ENCODE measurements at places on chromosomes 4 and X.

- DNase-seq, result no peak
These were observed 141.3 kb downstream of the PALLD start for GRCh38 chr4:168637872-168638756.

DNA sequence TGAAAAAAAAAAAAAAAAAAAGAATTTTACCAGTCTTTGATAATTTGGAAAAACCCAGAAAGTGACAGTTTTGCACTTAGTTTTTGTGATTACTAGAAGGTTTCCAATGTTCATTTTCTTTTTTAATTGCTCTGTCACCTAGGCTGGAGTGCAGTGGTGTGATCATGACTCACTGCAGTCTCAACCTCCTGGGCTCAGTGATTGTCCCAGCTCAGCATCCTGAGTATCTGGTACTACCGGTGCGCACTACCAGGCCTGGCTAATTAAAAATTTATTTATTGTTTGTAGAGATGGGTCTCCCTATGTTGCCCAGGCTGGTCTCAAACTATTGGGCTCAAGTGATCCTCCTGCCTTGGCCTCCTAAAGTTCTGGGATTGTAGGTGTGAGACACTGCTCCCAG lies 3.3 kb downstream of the NUDT9 start:
- no peak for DNase-seq

GRCh38 chr4:189988877-189989431 lies 38.1 kb downstream of the FRG2 start:
- DNase-seq, result no peak

DNA sequence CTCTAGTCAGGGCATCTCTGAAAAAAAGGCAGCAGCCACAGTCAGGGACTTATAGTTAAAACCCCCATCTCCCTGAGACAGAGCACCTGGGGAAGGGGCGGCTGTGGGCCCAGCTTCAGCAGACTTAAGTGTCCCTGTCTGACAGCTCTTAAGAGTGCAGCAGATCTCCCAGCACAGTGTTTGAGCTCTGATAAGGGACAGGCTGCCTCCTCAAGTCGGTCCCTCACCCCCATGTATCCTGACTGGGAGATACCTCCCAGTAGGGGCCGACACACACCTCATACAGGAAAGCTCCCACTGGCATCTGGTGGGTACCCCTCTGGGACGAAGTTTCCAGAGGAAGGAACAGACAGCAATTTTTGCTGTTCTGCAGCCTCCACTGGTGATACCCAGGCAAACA lies 129.0 kb downstream of the ANXA5 start:
- no peak for DNase-seq

DNA sequence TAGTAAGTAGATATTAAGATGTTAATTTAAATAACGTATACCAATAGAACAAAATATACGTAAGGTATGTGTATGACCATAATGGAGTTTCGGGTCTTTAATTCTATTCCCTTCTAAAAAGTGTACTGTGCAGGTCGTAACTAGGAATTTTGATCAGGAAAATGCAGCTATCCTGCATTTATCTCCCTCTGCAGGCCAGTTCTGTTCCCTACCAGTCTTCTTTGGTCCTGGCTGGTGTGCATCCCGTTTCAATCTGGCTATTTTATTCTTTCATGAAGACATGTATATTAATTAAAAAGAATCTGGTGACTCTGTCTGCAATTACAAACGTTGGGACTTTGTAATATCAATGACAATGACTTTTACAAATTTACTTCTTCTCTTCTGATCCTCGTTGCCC lies 534.1 kb upstream of the AADAT start:
- no peak for DNase-seq

DNA sequence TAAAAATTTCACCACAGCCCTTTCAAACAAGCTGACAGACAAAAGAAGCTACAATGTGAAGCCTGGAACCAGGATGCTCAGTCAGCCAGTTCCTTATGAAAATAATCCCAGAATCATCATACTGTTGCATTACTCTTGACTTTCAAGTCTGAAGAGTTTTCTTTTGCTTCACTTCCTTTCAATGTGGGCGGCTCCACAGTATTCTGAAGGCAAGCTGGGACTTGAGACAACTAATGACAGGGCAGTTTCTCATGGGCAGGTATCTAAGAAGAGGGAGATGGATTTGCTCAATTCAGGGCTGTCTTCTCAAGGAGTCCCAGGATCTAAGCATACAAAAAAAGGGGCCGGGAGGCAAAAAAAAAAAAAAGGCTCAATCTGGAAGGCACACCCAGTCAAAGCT lies 173.4 kb downstream of the PAPSS1 start:
- no peak for DNase-seq

GRCh38 chr4:90889171-90889570 lies 762.0 kb downstream of the CCSER1 start:
- no peak for DNase-seq

DNA sequence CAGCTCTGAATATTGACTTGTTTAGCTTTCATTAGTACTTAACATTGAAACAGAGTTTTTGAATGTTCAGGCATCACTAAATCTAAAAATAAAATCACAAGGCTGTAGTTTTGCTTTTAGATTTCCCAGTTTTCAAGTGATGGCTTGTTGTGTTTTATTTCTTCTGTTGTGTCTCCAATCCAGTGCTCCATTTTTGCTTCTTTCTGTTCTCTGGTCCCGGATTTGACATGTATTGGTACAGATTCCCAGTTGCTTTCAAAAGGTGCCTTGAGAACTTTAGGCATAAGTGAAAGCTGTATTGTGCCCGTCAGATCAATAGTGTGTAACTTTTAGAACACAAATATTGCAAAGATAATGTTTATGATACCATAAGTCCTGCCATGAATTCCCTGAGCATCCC lies 53.2 kb downstream of the ARHGAP10 start:
- no peak for DNase-seq

DNA sequence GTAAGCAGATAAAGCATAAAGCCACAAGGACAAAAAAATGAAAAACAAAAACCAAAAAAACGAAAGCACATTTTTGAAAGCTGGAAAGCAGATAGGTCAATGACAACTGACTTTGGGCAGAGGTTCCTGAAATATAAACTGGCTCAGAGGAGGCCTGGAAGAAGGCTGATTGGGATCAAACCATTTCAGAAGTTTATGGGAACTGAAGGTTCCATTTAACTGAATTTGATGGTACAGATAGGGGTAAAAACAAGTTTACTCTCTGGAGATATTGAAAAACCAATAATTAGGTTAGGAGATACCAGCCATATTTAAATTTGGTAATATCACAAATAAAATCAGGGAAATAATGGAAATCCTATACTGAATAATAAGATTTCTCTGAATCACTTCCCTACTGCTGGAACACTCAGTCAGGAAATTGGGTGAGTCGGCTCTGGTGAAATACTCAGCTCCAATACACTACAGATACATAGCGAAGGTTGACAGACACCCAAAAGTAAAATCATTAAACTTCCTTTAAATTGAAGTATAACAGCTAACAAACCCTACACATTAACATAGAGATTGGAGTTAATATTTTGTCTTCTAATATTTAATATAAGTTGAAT lies 1584.3 kb downstream of the STIM2 start:
- DNase-seq, result no peak

- DNase-seq, result no peak
These were observed 19.4 kb downstream of the FHIP1A start for GRCh38 chr4:151428346-151428745.

- DNase-seq, result no peak
These were observed 1006.3 kb upstream of the AGA start for GRCh38 chr4:178448372-178449035.

GRCh38 chr4:12458621-12459020 lies 1025.5 kb downstream of the RAB28 start:
- no peak for DNase-seq

GRCh38 chrX:93932471-93933220 lies 258.6 kb downstream of the FAM133A start:
- no peak for DNase-seq

GRCh38 chr4:68591204-68591603 lies 15.1 kb upstream of the UGT2B17 start:
- no peak for DNase-seq

DNA sequence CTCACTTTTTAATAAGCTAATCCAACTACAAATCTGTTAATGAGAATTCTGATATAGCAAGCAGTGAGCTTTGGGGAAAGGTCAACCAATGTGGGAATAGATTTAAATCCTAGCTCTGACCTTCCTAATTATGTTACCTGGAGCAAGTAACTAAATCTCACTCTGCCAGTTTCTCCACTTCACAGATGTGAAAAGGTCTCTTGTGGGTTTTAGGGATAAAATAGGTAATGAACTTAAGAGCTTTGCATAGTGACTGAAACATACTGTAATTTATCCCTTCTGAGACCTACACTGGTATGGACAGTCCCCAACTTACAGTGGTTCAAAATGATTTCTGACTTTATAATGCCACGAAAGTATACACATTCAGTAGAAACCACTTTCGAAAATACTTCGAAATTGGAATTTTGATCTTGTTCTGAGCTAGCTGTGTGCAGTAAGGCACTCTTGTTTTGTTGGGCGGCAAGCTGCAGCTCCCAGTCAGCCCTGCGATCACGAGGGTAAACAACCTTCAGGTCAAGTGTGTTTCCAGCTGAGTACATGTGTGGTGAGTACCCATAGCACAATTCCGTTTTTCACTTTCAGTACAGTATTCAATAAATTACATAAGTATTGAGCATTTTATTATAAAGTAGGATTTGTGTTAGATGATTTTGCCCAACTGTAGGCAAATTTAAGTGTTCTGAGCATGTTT lies 93.7 kb downstream of the ADGRL3 start:
- DNase-seq, result no peak

- DNase-seq, result no peak
These were observed 390.7 kb downstream of the STPG2 start for GRCh38 chr4:97752599-97752998.

DNA sequence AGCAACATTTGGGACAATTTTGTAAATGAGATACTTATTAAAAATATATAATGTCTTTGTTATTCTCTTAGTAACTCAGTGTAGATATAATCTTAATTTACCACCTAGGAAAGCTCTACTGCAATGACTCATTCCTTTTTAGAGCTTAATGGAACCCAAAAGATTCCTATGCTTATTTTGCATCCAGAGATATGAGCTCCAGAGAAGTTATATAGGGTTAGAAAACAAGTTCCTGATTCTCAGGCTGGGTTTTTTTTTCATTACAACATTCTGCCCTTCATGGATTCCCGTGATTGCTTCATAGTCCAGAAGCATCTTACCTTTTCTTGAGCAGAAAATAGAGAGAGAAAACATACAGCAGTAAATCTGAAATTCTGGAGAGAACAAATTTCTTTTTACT lies 57.9 kb upstream of the CXCL8 start:
- DNase-seq, result no peak

DNA sequence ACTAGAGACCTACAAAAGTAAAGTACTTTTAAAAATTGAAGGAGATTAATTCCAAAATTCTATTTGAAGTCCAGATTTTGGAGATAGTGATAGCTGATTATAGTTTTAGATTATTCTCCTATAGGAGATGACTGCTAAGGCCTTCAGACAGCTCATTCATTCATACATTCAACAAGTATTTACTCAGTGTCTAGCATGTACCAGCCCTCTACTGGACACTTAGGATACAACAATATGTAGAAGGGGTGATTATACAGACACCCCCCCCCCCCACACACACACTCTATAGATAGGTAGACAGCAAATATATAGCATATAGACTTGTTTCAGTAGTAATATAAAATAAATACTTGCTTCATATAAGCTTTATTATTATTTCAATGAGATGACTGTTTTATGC lies 60.4 kb upstream of the TAF9B start:
- no peak for DNase-seq

- no peak for DNase-seq
These were observed 61.5 kb downstream of the GSPT2 start for GRCh38 chrX:51804741-51805140.

DNA sequence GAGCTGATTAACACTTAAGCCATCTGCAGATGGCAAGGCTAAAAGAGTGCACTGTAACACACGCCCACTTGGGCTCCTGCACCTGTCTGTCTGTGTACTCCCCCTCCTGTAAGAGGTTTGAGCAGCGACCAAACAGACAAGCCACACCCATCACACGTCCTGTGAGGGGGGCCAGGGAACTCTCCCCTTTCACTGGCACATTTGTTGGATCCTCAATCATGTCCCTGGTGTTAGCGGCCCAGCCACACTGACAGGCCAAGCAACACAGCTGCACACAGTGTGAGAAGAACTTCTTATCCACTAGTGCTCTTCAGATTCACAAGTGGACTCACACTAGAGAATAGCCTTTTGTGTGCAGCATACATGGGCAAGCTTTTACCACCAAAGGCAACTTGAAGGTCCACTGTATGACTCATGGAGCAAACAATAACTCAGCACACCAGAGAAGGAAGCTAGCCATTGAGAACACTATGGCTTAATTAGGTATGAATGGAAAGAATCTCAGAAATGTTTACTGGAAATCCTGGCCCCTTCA lies 29.1 kb upstream of the UTP14A start:
- DNase-seq, result no peak

DNA sequence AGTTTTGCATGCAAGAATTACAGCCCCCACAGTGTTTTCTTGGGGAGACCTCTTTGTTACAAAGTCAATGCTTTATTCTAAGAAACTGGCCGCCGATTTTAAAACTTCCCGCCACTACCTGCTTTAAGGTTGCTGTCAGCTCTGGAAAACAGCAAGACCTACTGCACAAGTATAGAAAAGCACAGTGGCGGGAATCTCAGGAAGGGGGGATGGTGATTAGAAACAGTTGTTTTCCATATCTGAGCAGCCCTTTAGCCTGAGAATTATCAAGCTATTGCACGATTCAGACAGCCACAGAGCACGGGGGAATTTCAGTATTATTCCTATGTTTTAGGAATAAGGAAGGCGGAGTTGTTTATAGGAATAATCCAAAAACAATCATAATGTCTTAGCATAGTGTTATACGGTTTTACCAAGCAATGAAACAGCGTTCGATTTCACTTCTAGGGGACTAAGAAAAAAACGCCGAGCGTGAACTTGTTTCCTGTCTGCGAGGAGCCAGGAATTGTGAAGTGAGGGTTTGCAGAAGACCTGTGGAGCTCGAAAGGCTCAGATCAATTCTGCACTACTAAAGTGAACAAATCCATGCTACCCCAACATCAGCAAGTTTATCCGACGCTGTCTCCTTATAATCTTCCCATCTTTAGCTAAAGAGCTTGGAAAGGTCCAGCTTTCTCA lies 81.3 kb downstream of the HMGN5 start:
- no peak for DNase-seq

- DNase-seq, result no peak
These were observed 287.2 kb upstream of the CT83 start for GRCh38 chrX:116749943-116750342.

- DNase-seq, result no peak
These were observed 19.6 kb upstream of the KDM5C start for GRCh38 chrX:53244610-53245009.

DNA sequence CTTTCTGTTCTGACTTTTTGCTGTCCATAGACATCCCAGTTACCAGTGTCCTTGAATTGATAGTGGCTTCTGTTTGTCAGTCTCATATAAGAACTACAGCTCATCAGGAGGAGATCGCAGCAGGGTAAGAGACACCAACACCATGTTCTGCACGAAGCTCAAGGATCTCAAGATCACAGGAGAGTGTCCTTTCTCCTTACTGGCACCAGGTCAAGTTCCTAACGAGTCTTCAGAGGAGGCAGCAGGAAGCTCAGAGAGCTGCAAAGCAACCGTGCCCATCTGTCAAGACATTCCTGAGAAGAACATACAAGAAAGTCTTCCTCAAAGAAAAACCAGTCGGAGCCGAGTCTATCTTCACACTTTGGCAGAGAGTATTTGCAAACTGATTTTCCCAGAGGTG lies 30.1 kb downstream of the GUCY1A1 start:
- no peak for DNase-seq

- DNase-seq, result no peak
These were observed 13.5 kb downstream of the SSR4 start for GRCh38 chrX:153807976-153808375.

GRCh38 chr4:7746351-7747061 lies 193.2 kb downstream of the AFAP1 start:
- DNase-seq, result no peak

Data from KG1 (cell line).